ENCODE measurements at places on chromosomes 13 and 19. TPM values are rescaled to one million over a fixed set of nuclear protein-coding genes. Genes with fewer than 3 reads are reported as not detected.

FUT2 gene
- polyA plus RNA-seq, result 3.4 TPM

- no peak for DNase-seq
These were observed 80.4 kb downstream of the LRCH1 start for GRCh38 chr13:46633416-46633815.

HCN2 gene
- polyA plus RNA-seq, result 0.19 TPM

TMEM255B gene
- polyA plus RNA-seq, result 5.6 TPM

DNA sequence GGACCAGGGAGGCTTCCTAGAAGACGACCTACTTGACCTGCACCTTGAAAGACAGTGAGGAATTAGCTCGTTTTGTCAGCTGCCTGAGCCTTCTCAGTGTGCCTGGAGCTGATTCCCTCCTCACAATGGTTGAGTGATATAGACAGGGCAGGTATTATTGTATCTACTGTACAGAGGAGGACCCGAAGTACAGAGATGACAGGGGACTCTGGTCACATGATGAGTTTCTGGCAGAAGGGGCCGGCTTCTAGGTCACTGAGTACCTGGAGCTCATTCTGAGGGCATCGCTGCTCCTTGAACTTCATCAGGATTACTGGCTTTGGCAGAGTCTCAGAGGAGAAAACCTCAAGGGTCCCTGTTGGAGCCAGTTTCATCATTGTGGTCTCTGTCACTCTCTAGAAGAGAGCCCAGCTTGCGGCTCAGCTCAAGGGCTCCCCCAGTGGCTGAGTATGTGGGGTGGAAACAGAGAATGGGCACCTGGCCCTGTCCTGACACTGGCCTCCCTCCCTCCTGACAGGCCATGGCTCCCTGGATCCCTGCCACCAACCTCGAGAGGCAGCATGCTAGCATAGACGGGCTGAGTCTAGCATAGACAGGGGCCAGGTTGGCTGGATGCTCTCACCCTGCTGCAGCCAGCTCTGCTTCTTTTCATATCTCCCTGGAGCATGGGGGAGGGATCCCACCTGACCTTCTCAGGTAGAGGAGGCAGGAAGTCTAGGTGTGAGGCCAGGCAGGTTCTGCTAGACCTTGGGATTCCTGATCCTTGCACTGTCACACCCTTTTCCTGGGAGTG is 38.7 kb downstream of the NFIX start:
- DNase-seq, result no peak

DNA sequence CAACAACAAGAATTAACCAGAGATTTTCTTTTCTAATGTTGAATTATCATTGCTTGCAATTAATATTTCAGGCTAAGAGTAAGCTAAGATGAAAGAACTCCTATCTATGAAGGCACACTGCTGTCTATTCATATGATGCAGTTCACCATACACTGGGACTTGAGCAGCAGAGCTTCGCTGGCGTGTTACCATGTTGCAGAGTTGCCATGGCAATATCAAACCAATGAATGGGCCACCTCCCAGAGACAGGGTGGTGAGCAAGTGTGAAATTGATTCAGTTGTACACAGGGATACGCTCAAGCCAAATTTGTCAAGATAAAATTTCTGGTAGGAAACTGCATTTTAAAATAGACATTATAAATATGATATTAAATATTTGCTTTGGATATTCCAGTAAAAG is 69.3 kb upstream of the MYO16 start:
- no peak for DNase-seq

DNA sequence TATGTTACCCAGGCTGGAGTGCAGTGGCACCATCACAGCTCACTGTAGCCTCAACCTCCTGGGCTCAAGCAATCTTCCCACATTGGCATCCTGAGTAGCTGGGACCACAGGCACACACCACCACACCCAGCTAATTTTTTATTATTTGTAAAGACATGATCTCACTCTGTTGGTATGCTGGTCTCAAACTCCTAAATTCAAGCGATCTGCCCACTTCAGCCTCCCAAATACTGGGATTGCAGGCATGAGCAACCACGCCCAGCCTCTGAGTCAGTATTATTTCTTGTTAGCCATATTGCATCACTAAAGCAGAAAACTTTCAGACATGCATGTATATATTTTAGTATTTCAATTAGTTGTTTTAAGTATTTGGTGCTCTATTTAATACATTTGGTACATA is 376.4 kb downstream of the GPC6 start:
- DNase-seq, result no peak

GRCh38 chr13:33678906-33679657 is 138.9 kb upstream of the RFC3 start:
- DNase-seq, result no peak

HS6ST3 gene
- 2.6 TPM for polyA plus RNA-seq

HCST gene
- polyA plus RNA-seq, result 3.1 TPM

- DNase-seq, result no peak
These were observed 1238.9 kb downstream of the UQCRFS1 start for GRCh38 chr19:27974082-27974513.

- DNase-seq, result no peak
These were observed 2.6 kb downstream of the ISYNA1 start for GRCh38 chr19:18435178-18435841.

SH2D3A gene
- 5.3 TPM for polyA plus RNA-seq

- no peak for DNase-seq
These were observed 23.2 kb downstream of the HSPH1 start for GRCh38 chr13:31138515-31138914.

GRCh38 chr13:27708325-27708724 is 84.0 kb upstream of the GSX1 start:
- no peak for DNase-seq

DNA sequence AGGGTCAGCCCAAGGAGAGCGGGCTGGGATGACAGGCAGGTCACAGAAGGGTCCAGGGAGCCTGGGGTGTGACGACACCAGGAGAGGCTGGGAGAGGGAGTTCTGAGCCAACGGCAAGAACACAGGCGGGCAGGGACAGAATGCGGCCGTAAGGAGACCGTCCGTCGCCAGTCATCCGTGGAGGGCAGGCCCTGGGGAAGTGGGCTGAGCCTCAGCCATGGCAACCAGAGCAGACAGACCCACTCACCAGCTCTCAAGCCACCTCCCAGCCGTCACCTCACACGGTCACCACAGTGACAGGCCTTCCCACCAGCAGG is 3.7 kb upstream of the TMEM86B start:
- no peak for DNase-seq

DNA sequence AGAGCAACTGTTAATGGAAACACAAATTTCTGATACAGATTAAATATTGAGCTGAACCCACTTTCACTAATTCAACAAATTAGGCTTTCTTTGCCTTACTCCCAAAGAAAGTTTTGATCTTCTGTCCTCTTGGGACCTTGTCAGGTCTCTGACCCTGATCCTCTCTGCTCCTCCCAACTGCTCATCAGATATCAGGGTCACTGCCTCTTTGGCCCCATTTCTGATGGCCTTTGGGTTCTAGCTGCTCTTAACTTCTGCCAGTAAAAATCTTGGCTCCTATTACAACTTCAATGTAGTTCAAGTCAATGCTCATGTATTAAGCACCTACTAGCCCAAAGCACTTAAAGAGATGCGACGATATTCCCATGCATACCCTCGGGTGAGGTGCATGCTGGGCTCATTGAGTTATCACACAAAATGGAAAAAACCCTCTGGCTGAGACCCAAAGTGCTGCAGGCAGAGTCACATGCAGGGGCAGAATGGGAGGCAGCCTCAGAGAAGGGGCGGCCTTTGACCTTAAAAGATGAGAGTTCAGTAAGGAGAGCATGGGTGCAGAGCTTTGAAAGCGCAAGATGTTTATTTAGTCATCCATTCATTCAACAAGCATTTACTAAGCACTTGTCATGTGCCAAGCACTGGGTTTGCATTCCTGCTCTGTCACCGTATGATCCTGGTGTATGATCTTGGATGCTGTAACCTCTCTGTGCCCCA is 183.4 kb downstream of the USP12 start:
- DNase-seq, result no peak

LILRA2 gene
- polyA plus RNA-seq, result 2.2 TPM

MIDN gene
- polyA plus RNA-seq, result 73.1 TPM

BRME1 gene
- 8.9 TPM for polyA plus RNA-seq

- DNase-seq, result no peak
These were observed 3.0 kb downstream of the PGLYRP2 start for GRCh38 chr19:15476325-15476724.

Measured in left renal pelvis (tissue), 4 donors.